ENCODE measurements at places on chromosomes 5 and 9. TPM values are rescaled to one million over a fixed set of nuclear protein-coding genes. Genes with fewer than 3 reads are reported as not detected.

Gene PCDHB3
- 0.48 TPM for total RNA-seq

Gene LPAR1
- total RNA-seq = 8.5 TPM

Gene GRXCR2
- not detected for total RNA-seq

Gene SPATA31A3
- not detected for total RNA-seq

Gene PRDM12
- total RNA-seq = 0.21 TPM

Gene STC2
- 235 TPM for total RNA-seq

Gene CATSPER3
- not detected for total RNA-seq

Gene FOXD4
- total RNA-seq = 0.24 TPM

Gene PDCD1LG2
- total RNA-seq = not detected

Gene PTGS1
- total RNA-seq = 1.9 TPM

Gene SURF6
- 11.9 TPM for total RNA-seq

Gene PPP3R2
- total RNA-seq = not detected

Gene ANKRD55
- total RNA-seq = not detected

Gene RANBP3L
- total RNA-seq = not detected

Gene KYAT1
- 24.1 TPM for total RNA-seq

Gene GRIN1
- 0.21 TPM for total RNA-seq

Gene DAP
- total RNA-seq = 14.9 TPM

Gene SLC6A18
- total RNA-seq = not detected

Gene OBP2A
- not detected for total RNA-seq

Gene ADAMTS13
- 0.21 TPM for total RNA-seq

Gene ELOVL7
- total RNA-seq = 22.7 TPM

Gene TMEM215
- not detected for total RNA-seq

Gene GLRA1
- not detected for total RNA-seq

Gene MAPKAP1
- total RNA-seq = 86.3 TPM

Gene COL5A1
- 0.72 TPM for total RNA-seq

Gene CER1
- not detected for total RNA-seq

Gene KIF4B
- not detected for total RNA-seq

Gene SAXO1
- total RNA-seq = not detected

Gene SLC34A1
- 0.43 TPM for total RNA-seq

Gene CCL21
- total RNA-seq = not detected

Gene TPM2
- 61.0 TPM for total RNA-seq

Gene TAS2R1
- not detected for total RNA-seq

Gene WNT8A
- total RNA-seq = not detected
